Activated CD4-positive, CD25-positive, alpha-beta regulatory T cell treated with anti-CD3 and anti-CD28 coated beads, Interleukin-2, amount 50 U/mL, for 16 hours (primary cell): ENCODE measurements at places on chromosomes 12 and 14.

GRCh38 chr14:67583711-67584644 lies 16.1 kb downstream of the PIGH start:
- no peak for DNase-seq

- DNase-seq, result no peak
Measured at GRCh38 chr14:64614805-64615391, 65.1 kb downstream of the PPP1R36 start.

- no peak for DNase-seq
Measured at GRCh38 chr14:77804592-77804991, 4.7 kb downstream of the ADCK1 start.

DNA sequence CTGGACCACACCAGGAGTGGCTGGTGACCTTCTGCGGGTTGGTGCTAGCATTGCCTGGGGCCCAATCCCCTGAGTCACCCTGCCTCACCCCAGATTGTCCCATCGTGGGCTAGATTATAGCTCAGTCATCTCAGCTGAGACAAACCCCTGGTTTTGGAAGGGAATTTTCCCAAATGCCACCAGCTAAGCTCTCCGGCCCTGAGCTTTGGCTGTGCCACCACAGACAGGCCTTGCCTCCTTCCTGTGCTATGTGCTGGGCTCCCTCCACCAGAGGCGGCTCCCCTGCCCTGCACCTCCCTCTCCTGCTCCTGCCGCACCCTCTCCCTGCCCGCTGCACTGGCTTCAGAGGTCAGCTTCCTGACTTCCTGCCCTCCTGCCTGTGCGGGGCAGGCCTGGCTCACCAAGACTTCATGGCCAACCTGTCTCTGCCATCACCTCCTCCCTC lies 196.3 kb downstream of the TSPAN9 start:
- DNase-seq, result no peak

GRCh38 chr14:88815980-88816379 lies 8.5 kb upstream of the TTC8 start:
- no peak for DNase-seq

DNA sequence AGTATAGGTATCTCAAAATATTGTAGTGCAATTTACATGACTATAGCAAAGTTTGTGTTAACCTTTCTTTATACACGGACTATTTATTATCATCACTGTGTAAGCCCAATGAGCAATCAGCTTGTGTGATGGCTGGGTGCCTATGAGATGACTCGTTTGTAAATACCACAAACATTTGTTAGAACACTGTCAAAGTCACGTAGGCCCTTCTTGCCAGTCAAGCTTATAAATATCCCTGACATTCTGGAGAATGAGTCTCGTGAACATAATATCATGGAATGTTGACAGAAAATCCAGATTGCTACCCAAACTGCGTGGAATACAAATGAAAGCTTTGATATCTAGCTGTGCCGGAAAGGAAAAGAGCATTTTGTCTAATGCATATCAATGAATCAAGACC lies 648.3 kb upstream of the MDGA2 start:
- no peak for DNase-seq

DNA sequence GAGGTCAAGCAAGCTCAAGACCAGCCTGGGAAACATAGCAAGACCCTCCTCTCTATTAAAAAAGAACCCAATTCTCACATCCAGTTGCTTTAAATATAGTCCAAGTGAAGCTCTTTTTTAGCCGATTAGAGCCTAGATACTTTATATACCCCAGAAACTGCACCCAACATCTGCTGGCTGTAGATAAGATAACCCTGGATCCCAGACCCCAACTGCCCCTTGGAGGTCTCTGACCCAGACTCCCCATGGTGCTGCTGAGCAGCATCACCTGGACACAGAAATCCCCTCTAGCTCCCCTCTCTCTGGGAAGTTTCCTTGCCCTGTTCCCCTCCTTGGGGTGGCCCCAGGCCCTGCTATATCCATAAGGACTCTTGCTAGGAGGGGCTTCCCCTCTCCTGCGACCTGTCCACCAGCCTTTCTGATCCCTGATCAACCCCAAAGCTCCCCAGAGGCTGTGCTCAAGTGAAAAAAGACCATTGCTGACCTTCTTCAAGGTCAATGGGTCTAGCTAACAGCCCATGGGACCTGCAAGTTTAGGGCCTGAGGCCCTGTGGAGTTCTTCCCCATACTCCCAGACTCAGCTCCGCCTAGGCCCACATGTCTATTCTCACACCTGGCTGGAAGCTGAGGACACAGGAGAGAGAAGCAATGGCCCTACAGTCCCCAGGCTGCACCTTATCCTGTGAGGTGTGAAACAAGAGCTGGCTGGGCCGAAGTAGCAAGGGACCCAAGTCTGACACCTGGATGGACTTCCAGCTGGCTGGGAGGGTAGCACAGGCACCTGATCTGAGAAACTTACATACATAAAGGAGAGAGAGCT lies 56.2 kb downstream of the ARL6IP4 start:
- DNase-seq, result no peak

DNA sequence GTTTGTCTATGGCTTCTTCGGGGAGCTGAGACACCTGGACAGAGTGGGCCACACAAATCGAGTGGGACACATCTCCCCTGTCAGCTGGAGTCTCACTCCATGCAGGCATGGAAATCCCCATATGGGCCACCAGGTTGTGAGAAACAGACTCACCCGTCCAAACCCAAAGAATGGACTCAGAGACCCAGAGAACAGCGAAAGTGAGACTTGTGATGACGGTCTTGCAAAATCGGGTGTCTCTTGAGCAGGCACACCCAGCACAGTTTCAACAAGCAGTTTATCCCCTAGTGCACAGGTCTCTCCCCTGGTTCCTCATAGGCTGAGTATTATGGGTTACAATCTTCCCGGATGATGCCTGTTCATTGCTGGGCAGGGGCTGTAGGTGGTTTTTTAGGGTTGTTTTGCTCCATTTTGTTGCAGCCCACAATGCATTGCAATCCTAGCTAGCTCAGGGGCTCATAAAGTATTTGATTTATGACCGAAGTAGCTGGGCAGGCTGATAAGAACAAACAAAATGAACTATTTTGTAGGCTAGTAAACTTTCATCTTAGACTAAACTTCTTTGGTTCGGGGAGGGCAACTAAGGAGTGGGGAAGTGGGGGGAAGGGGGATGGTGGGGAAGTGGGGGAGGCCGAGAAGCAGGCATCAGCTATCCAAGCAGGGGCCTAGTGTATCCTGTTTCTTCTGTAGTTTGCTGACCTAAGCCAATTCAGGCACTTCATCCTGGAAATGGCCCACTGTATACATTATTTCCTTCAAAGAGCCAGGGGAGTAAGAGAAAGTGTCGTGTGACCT lies 45.3 kb downstream of the IQSEC3 start:
- DNase-seq, result no peak

- no peak for DNase-seq
Measured at GRCh38 chr14:69719501-69719951, 47.4 kb upstream of the SRSF5 start.

DNA sequence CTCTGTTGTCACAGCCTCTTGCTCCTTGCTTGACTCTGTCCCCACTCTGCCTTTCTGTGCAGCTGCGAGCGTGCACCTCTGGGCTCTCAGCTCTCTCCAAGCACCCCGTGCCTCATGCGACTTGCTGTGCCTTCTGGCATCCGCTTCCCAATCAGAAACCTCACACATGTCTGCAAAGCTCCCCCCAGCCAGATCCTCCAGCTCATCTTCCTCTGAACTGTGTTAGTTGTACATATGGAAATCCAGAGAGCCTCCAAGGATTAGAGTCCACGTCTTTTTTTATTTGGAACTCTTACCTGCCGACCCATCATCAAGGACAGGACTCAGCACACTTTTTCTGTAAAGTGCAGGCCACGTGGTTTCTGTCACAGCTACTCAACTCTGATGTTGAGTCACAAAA lies 70.5 kb downstream of the ANO2 start:
- DNase-seq, result no peak

DNA sequence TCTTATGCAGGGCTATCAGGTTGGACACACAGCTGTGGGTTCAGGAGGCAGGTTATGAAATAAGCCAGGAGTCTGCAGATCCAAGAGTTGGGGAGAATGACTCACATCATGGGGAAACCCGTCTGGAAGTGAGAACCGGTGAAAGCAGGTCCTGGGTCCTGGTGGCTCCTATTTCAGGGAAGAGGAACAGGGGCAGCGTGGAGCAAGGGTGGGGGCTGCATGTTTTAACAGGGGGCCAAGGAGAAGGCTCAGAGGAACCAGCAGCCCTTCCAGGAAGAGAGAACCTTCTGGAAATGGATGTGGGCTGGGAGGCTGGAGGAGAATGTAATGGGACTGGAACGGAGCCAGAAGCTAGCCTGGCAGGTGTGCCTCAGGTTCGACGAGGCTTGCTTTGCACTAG lies 7.8 kb upstream of the KRT74 start:
- DNase-seq, result no peak

GRCh38 chr14:36271939-36272907 lies 48.2 kb downstream of the MBIP start:
- no peak for DNase-seq

DNA sequence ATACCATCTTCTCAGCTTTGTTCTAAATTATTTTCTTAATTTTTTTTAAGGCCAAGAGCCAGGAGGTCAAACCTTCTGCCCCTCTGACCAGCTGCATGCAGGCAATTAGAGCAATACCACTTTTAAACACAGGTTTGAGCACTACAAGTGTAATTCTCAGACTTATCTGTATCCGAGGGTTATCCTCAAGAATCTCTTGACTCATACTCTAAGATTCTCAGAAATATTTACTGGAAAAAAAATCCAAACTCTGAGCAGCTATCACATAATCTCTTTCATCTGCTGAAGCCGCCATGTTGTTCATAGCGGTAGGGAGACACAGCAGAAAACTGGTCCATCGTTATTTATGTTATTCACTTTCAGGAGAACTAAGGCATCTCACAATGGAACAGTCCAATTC lies 27.4 kb upstream of the PTHLH start:
- DNase-seq, result no peak

DNA sequence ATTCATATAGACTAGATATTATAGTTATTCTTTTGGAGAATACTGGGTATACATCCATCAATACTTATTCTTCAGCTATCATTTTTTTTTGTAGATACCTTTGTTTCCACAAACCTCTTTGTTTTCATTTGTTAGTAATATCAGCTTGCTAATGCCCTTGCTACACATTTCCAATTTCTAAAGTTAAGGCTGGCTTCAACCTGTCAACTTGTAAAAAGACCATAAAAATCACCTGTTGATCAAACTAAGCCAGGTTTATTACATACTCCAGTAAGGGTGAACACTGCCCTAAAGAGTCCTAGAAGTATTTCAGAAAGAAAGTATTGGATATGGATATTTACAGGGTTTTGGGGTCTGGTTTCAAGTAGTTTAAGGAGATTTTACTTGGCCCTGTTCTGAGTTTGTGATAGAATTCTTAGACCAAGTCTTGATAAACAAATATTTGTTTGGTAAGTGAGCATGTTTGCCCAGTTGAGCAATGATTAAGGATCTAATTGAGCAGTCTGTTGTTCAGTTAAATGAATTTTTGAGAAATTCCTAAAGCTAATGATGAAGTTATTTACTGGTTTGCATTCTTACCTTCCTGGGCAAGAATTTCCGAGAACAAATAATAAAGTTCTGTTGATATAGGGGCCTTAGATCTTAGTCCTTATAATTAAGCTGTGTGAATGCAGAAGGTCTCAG lies 52.8 kb upstream of the LRTM2 start:
- no peak for DNase-seq

- DNase-seq, result no peak
Measured at GRCh38 chr14:73973497-73973896, 23.4 kb downstream of the COQ6 start.

- no peak for DNase-seq
Measured at GRCh38 chr12:110809149-110809548, 37.6 kb upstream of the CCDC63 start.

GRCh38 chr14:31263485-31264133 lies 56.0 kb upstream of the HECTD1 start:
- DNase-seq, result no peak

- DNase-seq, result no peak
Measured at GRCh38 chr12:73083736-73084135, 811.6 kb downstream of the TRHDE start.

- DNase-seq, result peak; percentile 22
Measured at GRCh38 chr14:64465191-64465822, at the start of gene AKAP5. Gene AKAP5, plus strand, starts transcription at chr14:64465499. Its CDS starts 2,896 bp downstream, at chr14:64468395.

GRCh38 chr14:100092832-100093231 lies 27.6 kb downstream of the EVL start:
- no peak for DNase-seq

DNA sequence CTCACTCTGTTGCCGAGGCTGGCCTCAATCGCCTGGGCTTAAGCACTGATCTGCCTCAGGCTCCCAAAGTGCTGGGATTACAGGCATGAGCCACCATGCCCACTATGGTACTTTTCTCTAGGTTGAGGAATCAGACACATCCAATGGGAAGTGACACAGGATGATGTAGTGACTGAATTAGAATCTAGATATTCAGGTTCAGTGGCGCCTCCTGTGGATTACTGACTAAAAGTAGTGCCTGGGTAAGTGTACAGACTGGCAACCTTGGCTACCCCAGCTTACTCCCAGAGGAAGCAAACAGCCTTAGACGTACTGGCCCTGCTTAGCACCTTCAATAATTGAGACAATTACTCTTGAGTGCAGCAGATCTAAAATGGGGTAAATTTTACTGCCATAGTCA lies 22.8 kb downstream of the GALNT8 start:
- no peak for DNase-seq

DNA sequence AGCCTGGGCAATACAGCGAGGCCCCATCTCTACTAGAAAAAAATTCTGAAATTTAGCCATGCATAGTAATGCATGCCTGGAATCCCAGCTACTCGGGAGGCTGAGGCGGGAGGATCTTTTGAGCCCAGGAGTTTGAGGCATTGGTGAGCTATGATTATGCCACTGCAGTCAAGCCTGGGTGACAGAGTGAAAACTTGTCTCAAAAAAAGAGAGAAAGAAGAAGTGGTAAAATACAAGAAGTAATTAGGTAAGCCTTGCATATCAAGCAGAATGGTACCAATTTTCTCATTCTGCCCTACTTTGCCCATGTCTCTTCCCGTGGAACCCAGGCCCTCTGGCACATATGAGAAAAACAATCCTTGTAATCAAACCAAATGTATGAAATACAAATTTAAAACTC lies 70.7 kb downstream of the SUSD6 start:
- DNase-seq, result no peak

DNA sequence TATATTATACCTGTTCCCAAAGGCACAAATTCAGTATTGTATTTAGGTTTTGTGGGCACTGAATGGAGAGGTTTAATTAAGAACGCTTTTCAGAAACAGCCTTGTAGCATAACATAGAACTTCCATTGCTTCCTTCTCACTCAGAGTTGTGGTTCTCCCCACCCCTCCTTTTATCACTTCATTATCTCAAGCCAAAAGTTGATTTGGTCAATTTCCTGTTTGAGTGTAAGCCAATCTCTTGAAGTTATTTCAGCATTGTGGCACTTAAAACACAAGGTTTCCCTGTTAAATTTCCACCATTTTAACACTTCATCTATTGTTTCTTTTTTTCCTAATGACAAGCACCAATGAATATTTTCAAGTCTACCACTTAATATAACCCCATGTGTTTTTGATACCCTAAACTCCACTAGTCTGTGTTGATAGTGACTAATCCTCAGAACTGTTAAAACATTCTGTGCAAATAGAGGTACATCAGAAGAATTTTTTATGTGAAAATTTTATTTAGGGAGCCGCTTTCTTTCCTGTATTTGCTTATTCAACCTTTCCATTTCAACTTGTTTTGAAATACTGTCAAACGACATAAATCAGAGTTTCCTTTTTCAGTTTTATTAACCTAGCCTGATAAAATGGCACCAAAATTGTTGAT lies 340.1 kb downstream of the BCAT1 start:
- DNase-seq, result no peak
